ENCODE measurements at places on chromosomes 4 and X. TPM values are rescaled to one million over a fixed set of nuclear protein-coding genes. Genes with fewer than 3 reads are reported as not detected.

DNA sequence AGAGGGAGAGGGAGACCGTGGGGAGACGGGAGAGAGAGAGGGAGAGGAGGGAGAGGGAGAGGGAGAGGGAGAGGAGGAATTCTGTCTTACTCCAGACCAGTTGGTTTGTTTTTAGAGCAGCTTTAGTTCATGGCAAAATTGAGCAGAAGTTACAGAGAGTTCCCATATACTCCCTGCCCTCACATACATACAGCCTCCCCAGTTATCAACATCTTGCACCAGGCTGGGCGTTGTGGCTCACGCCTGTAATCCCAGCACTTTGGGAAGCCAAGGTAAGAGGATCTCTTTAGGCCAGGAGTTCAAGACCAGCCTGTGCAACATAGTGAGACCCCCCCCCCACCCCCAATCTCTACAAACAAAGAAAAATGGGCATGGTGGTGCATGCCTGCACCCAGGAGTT, 79.8 kb upstream of the OGT start:
- no peaks in the 10 kb centered on the region for H3K36me3 ChIP-seq
- no peaks in the 10 kb centered on the region for H3K27me3 ChIP-seq
- no peak overlapping the region for H3K4me3 ChIP-seq
- no peak overlapping the region for H3K27ac ChIP-seq

- H3K4me1 ChIP-seq, result peaks cover 14% of the 10 kb centered on the region
- H3K27me3 ChIP-seq, result no peaks in the 10 kb centered on the region
- H3K36me3 ChIP-seq, result no peaks in the 10 kb centered on the region
Measured at GRCh38 chr4:148215202-148215601, 227.0 kb downstream of the NR3C2 start.

- H3K36me3 ChIP-seq, result no peaks in the 10 kb centered on the region
- no peaks in the 10 kb centered on the region for H3K4me1 ChIP-seq
- H3K27me3 ChIP-seq, result no peaks in the 10 kb centered on the region
- H3K27ac ChIP-seq, result no peak overlapping the region
- no peak for DNase-seq
Measured at GRCh38 chr4:100060765-100061416, 110.8 kb upstream of the H2AZ1 start.

NIPAL1 gene
- 38.7 TPM for total RNA-seq

TEX11 gene
- total RNA-seq, result 0.94 TPM

DNA sequence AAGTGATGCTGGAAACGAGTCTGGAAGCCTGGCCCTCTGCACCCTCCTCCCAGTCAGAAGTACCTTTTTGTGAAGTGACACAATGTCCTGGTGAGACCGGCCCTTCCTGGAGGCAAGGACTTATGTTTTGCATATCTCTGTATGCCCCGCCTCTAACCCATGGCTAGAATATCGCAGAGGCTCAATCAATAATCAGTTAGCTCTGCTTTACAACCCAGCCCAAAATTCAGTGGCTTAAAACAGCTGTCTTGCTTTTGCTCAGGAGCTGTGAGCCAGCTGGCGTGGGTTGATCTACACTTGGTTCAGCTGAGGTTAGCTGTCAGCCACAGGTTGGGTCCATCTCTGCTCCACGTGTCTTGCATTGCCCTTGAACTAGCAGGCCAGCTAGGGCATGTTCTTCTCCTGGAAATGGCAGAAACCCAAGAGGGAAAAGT, 98.8 kb upstream of the METTL14 start:
- H3K4me3 ChIP-seq, result no peak overlapping the region
- H3K27me3 ChIP-seq, result no peaks in the 10 kb centered on the region
- no peak for DNase-seq
- H3K36me3 ChIP-seq, result no peaks in the 10 kb centered on the region
- H3K27ac ChIP-seq, result no peak overlapping the region
